Fibroblast of upper back skin (primary cell): ENCODE measurements at places on chromosomes 7 and 10.

GRCh38 chr7:16348251-16348650 is 73.1 kb downstream of the CRPPA start:
- DNase-seq: no peak

DNA sequence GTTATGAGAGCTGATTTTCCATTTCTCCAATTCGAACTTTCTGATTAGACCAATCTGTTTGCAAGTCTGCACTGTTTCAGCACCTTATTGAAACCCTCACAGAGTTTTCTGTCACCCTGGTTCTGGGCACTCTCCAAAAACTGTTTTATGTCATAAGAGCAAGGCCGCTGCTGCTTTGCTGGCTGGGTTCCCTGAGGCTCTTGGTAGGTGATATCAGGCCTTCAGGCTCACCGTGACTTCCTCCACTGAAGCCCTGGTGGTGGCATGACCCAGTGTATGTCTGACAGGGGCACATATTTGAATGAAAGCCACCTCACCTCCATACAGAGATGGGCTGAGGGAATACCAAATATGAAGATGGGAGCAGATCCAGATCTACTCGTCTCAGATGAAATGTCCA is 8.3 kb downstream of the RABGEF1 start:
- DNase-seq: no peak

DNA sequence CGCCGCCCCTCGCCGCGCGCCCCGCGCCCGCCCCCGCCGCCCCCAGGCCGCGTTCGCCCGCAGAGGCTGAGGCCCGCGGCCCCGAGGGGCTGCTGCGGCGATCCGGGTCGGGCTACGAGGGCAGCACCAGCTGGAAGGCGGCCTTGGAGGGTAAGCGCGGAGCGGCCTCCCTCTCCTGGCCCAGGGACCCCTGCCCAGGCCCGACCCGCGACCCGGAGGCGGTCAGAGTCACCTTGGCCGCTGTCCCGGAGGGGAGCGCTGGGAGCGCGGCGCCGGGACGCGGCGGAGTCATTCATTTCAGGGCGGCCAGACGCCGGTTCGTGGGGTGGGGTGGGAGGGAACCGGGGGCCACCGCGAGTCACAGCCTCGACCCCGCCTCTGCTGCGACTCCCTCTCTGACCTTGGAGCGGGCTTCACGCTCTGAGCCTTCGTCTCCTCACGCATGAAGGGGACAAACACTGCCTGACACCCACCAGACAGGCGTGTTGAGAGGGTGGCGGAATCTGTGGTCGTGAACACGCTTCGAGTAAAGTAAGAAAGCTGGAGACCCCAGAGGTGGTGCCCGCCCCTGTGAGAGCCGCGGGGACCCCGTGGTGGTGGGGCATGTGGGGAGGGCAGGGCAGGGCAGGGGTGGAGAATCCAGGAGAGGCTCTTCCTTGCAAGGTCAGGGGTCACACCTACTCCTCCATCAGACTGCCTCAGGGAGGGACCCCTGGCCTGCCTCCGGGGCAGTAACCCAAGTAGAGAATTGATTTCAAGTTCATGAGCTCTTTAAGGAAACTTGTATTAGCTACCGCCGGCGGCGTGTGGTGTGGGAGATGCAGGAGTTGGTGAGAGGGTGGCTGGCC is 707 bp downstream of the CLEC2L start:
- DNase-seq: no peak

DNA sequence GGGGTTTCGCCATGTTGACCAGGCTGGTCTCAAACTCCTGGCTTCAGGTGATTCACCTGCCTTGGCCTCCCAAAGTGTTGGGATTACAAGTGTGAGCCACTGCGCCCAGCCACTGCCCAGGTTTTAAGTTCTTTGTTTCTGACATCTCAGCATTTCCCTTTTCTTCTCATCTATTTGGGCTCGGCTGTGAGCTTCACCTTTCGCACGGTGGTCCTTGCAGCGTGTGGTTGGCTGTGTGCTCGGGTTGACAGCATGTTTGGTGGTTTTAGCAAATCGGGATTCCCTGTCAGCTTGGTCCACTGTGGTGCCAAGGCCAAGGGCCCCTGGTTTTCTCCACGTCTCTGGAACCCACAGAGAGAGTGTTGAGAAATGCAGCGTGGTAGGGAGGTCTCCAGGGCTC is 138.8 kb downstream of the DNAJB6 start:
- DNase-seq: no peak

DNA sequence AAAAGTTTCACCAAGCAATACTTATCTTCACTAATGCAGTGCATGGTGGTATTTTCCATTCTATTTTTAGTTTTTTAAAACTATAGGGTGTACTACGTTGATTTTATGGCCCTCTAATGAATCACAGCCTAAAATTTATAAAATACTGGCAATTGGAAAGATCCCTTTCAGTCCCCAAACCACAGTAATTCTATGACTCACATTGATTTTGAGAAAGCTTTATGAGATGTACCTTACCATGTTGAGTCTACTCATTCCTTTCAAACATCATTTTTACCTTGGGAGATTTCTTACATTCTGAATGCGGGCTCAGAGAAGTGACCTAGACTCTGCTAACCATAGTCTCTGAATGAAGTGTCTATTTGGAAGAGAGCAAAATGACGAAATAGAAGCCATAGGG is 141.6 kb downstream of the GPR85 start:
- peak; percentile 16 for DNase-seq

DNA sequence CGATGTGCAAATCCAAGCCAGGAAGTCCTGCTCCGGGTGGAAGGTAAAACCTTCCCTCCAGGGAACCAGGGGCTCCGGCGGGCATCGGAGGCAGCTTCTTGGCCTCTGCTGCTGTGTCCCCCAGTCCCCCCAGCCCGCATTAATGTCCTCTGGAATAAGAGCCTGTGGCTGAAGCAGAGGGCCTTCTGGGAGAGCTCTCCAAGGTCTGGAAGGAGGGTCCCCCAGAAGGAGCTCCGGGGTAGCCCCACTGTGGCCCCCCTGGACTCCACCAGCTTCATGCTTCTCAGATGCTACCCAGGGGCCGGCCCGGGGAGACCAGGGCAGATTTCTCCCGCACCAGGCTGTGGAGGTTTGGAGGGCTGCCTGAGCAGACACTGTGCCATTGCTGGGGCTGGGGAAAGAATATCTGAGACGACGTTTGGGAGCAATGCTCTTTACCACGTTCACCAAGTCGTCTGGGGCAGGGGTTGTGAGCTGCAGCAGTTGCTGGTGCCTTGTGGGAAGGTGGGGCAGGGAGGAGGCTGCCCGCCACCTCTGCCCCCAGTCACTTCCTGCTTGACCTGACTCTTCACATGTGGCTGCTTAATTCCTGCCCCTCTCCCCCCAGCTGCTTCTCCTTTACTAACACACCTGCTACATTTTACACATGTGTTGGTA is 8.3 kb downstream of the ZNF853 start:
- no peak for DNase-seq

GRCh38 chr7:8213381-8213780 is 48.6 kb downstream of the ICA1 start:
- DNase-seq: no peak

DNA sequence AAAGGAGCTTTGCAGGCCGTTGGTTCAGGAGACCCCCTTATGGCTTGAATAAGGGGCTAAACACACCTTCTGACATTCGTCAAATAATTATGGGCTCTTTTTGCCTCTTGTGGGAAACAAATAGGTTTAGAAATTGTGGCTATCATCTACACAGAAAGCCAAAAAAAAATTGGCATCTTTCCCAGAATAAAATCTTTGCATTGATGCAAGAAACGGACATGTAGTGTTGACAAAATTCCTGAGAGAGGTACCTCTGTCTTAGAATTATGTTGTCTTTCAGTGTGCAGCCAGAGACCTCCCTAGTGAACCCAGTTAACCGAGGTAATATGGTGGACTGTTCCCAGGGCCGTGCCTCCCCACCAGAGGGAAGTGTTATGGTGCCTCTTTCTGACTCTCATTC is 283.9 kb downstream of the SDHAF3 start:
- no peak for DNase-seq

GRCh38 chr7:136665878-136666509 is 202.5 kb upstream of the CHRM2 start:
- DNase-seq: no peak

DNA sequence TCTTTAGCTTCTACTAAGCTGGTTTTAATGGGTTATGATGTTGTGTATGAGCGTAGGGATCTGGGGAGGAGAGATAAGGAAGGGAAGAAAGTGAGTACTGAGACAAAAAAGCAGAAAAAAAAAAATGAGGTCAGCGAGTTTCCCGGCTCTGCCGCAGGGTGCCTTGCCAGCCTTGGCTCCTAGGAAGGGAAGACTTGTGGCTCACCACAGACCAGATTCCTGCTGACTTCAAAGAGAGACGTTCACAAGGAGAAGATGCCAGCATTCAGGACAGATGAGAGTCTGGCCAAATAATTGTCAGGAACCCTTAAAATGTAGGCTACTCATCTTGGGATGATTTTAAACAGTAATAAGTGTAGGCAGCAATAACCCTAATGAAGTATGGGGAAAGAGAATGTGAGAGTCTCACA is 11.4 kb upstream of the FAS start:
- peak; percentile 94 for DNase-seq

GRCh38 chr7:30561389-30561788 is 33.3 kb upstream of the GARS1 start:
- no peak for DNase-seq

DNA sequence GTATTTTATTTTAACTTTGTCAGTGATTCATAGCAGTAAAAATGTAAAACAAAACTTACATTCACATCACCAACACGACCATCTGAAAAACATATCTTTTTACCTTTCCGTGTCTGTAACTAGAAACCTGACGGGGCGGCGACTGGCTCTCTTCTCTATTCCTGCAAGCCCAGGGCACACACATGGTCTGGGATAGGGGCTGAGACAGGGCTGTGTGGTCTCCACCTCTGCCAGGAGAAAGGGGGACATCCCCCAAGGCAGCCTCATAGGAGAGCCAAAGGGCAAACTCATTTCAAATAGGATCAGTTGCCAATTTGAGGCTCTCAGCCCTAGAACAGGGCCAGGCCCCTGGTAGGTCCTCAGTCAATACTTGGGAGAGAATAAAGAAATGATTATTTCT is 359.4 kb downstream of the TCERG1L start:
- no peak for DNase-seq
